ENCODE measurements at places on chromosomes 16 and 17. TPM values are rescaled to one million over a fixed set of nuclear protein-coding genes. Genes with fewer than 3 reads are reported as not detected.

CCDC40 gene
- 1.1 TPM for total RNA-seq

ZNF785 gene
- 4.8 TPM for total RNA-seq

ZMYND15 gene
- 0.10 TPM for total RNA-seq

HBA1 gene
- not detected for total RNA-seq

KRTAP4-4 gene
- not detected for total RNA-seq

AARSD1 gene
- 41.7 TPM for total RNA-seq

HSD17B1 gene
- total RNA-seq: not detected

ACADVL gene
- 187 TPM for total RNA-seq

PTGES3L gene
- total RNA-seq: not detected

GCGR gene
- not detected for total RNA-seq

CX3CL1 gene
- total RNA-seq: 5.1 TPM

ZNF287 gene
- total RNA-seq: 3.5 TPM

MYOCD gene
- not detected for total RNA-seq

CD300H gene
- total RNA-seq: not detected

UMOD gene
- total RNA-seq: not detected

LRRC37A gene
- total RNA-seq: 1.1 TPM

CETP gene
- 30.0 TPM for total RNA-seq

APOBR gene
- total RNA-seq: not detected

PIEZO1 gene
- total RNA-seq: 277 TPM

DHRS7C gene
- total RNA-seq: not detected

C16orf78 gene
- not detected for total RNA-seq

KRTAP9-8 gene
- not detected for total RNA-seq

SLC9A5 gene
- 0.20 TPM for total RNA-seq

FNDC8 gene
- total RNA-seq: not detected

OR2C1 gene
- not detected for total RNA-seq

RUNDC3A gene
- not detected for total RNA-seq

NTN1 gene
- total RNA-seq: 0.15 TPM

All from mammary microvascular endothelial cell (primary cell).